ENCODE measurements at places on chromosomes 4 and X.
A peak's percentile ranks its signal among the peaks of the same experiment; 100 is the strongest.

GRCh38 chr4:99361899-99362275 is 9.3 kb upstream of the ADH1C start:
- no peaks in the 10 kb centered on the region for H3K36me3 ChIP-seq
- no peak overlapping the region for H3K27ac ChIP-seq
- H3K27me3 ChIP-seq = no peaks in the 10 kb centered on the region

- H3K36me3 ChIP-seq = no peaks in the 10 kb centered on the region
- no peaks in the 10 kb centered on the region for H3K27me3 ChIP-seq
- no peak overlapping the region for H3K4me3 ChIP-seq
- DNase-seq = no peak
- no peak overlapping the region for H3K27ac ChIP-seq
Measured at GRCh38 chr4:20356565-20356964, 104.9 kb downstream of the SLIT2 start.

- H3K4me3 ChIP-seq = no peak overlapping the region
- H3K27ac ChIP-seq = no peak overlapping the region
- H3K4me1 ChIP-seq = no peaks in the 10 kb centered on the region
- DNase-seq = peak; percentile 6
Measured at GRCh38 chrX:117996408-117996807, 120.2 kb downstream of the KLHL13 start.

DNA sequence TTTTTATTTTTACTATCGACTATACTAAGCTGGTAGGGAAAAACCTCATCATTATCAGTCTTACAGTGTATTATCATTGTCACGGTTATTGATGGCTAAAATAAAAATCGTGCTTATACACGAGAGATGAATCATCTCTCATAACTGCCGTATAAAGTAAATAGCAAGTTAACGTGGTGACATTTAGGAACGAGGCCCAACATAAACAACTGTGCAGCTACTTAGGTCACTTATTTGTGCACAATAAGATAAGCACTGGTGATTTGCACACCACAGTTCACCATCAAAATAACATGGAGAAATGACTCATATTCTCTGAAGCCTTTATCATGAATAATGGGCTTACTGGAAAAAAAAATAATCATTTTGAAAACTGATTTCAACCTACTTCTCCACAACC is 482.0 kb upstream of the TENM3 start:
- H3K4me1 ChIP-seq = no peaks in the 10 kb centered on the region
- DNase-seq = no peak
- H3K36me3 ChIP-seq = no peaks in the 10 kb centered on the region

GRCh38 chrX:10507181-10507580 is 113.2 kb downstream of the MID1 start:
- no peaks in the 10 kb centered on the region for H3K4me1 ChIP-seq
- H3K27ac ChIP-seq = no peak overlapping the region
- no peak for DNase-seq
- no peaks in the 10 kb centered on the region for H3K27me3 ChIP-seq
- no peak overlapping the region for H3K4me3 ChIP-seq
- no peaks in the 10 kb centered on the region for H3K36me3 ChIP-seq

DNA sequence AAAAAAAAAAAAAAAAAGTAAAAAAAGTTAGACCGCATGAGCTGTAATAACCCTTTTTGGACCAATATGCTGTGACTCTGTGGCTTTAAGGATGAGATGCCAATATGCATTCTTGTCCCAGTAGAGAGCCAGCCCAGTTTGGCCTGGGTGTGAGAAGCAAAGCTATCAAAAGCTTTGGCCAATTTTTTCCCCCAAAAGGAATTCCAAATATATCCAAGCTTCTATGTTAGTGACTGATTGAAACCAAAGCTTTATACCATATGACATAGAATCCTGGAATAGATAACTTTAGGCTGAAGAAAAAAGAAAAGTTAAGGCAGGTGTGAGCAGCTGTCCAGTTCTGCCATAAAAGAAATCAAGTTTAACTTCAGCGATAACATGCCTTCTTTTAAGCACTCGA is 30.5 kb upstream of the RBPJ start:
- H3K4me3 ChIP-seq = no peak overlapping the region
- H3K36me3 ChIP-seq = no peaks in the 10 kb centered on the region
- H3K4me1 ChIP-seq = no peaks in the 10 kb centered on the region

DNA sequence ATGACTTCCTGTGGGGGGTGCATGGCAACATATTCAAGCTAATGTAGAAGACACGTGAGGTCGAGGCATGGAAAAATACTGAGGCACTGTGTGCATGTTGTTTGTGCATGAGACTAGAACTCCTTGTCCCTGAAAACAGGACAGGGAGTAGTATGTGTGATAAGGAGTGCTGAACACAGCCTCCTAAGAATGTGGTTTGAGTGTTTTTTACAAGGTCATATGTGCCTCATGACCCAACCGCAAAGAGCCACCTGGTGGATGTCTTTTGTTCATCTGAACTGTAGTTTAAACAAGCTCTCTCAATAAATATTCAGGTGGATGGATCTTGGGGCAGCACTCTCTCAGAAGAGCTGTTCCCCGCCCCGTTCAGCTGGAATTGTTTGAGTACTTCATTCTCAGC is 226.6 kb downstream of the NLGN4X start:
- H3K27ac ChIP-seq = no peak overlapping the region
- H3K27me3 ChIP-seq = no peaks in the 10 kb centered on the region
- no peaks in the 10 kb centered on the region for H3K36me3 ChIP-seq
- no peak overlapping the region for H3K4me3 ChIP-seq

- no peak overlapping the region for H3K27ac ChIP-seq
- no peaks in the 10 kb centered on the region for H3K27me3 ChIP-seq
- no peak overlapping the region for H3K4me3 ChIP-seq
- no peak for DNase-seq
- H3K4me1 ChIP-seq = no peaks in the 10 kb centered on the region
- H3K36me3 ChIP-seq = no peaks in the 10 kb centered on the region
Measured at GRCh38 chr4:184514121-184514988, 40.0 kb upstream of the IRF2 start.

GRCh38 chr4:2852481-2852921 is 8.9 kb downstream of the ADD1 start:
- no peaks in the 10 kb centered on the region for H3K4me1 ChIP-seq
- H3K27ac ChIP-seq = no peak overlapping the region
- H3K27me3 ChIP-seq = no peaks in the 10 kb centered on the region

All from prostate gland (tissue), 2 donors.